ENCODE measurements at places on chromosomes 6 and 20. TPM values are rescaled to one million over a fixed set of nuclear protein-coding genes. Genes with fewer than 3 reads are reported as not detected.

The HLA-E gene
- 536 TPM for total RNA-seq

The PAX1 gene
- not detected for total RNA-seq

The PRDM13 gene
- total RNA-seq: not detected

The HS3ST5 gene
- total RNA-seq: not detected

The ADTRP gene
- 0.68 TPM for total RNA-seq

The CST5 gene
- total RNA-seq: not detected

The LRRN4 gene
- total RNA-seq: not detected

The RIN2 gene
- total RNA-seq: not detected

The IGF2R gene
- total RNA-seq: 59.8 TPM

The RIMS1 gene
- not detected for total RNA-seq

The HLA-DMB gene
- total RNA-seq: 14.4 TPM

The ZFP64 gene
- total RNA-seq: 10.5 TPM

The RAD21L1 gene
- total RNA-seq: 0.18 TPM

The CUL9 gene
- total RNA-seq: 51.2 TPM

The OR2H1 gene
- not detected for total RNA-seq

The RIPOR3 gene
- total RNA-seq: not detected

The PLEKHG1 gene
- 1.8 TPM for total RNA-seq

The CRISP3 gene
- total RNA-seq: not detected

The MYT1 gene
- total RNA-seq: not detected

The KIF6 gene
- total RNA-seq: not detected

All from activated CD8-positive, alpha-beta T cell treated with anti-CD3 and anti-CD28 coated beads, Interleukin-2, amount 10 ng/mL, durations not matched to agents 7 days and 5 days (primary cell).